ENCODE measurements at places on chromosomes 16 and 17.
A peak's percentile ranks its signal among the peaks of the same experiment; 100 is the strongest.

DNA sequence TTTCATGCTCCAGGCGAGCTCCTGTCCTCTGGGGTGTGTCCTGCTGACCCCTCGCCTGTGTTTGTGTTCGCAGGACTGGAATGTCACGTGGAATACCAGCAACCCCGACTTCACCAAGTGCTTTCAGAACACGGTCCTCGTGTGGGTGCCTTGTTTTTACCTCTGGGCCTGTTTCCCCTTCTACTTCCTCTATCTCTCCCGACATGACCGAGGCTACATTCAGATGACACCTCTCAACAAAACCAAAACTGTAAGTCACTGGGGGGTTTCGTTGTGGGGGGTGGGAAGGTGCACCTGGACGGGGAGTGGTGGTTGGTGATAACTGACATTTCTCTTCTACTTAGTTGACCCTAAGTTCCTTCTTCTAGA, 58.3 kb downstream of the ABCC1 start:
- no peak for DNase-seq

DNA sequence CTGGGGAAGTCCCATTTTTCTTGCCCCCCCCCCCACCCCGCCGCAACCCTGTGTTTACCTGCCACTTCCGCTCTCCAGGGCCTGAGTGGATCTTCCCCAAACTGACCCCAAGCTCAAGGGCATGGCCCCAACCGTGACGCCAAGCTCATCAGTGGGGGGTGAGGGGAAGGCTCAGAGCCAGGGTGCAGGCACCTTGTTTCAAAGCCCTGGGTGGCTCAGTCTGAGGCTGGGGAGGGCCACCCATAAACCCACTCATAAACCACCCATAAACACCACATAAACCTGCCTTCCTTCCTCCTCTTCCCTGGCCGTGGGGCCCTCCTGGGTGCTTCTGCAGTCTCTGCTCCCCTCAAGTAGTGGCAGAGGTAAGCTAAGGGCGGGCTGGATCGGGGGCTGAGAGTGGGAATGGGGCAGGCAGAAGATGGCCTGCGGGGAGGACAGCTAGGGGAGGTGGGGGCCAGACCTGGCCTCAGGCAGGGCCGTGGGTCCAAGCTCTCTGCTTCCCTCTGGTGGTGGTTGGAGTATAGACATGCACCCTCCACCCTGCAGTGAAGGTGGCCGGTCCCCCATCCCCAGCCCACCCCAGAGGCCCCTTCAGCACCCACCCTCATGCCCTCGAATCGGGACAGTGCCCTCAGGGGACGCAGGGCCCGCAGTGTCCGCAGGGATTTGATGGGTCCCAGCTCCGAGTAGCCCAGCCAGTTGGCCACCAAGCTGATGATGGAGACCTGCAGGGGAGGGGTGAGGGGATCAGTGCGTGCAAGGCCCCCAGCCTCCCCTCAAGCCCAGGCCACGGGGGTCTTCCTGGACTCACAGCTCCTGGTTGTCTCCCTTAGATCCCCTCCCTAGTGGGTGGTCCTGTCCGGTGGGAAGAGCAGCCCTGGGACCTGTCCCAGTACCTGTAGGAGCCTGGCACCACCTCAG, 14.6 kb upstream of the CD79B start:
- peak; percentile 52 for DNase-seq

DNA sequence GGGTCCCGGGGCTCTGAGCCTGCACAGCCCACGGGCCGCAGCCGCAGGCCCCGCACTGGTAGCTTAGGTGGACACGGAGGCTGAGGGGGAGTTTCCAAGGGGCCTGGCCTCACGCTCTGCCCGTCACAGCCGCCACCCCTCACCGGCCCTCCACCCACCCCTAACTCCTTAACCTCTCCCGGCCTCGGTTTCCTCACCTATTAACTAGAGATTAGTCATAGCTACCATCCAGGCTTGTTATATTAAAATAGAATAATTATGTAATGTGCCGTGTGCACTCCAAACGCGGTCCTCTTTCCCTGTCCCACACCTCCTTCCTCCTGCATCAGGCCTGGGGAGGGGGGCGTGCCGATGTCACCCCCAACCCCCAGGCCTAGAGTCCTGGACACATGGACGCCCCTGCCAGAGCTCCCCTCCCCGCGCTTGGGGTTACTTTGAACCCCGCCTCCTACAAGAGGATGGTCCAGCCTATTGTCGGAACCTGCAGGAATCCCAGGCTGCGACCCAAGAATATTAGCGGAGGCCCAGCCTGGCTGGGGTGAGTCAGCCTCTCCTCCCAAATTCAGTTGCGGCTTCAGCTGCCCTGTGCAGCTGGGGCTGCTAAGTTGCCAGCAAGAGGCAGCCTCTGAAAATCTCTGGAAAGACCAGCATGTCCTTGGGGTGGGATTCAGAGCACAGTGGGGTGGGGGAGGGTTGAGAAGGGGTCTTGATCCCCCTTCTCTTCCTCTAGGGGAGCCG, 17.3 kb downstream of the SOCS3 start:
- DNase-seq = no peak

GRCh38 chr17:16977932-16978331, 6.0 kb upstream of the TNFRSF13B start:
- no peak for DNase-seq

- no peak for DNase-seq
These were observed 16.5 kb downstream of the GLP2R start for GRCh38 chr17:9842057-9842758.

GRCh38 chr16:84072014-84072413, 29.4 kb upstream of the SLC38A8 start:
- no peak for DNase-seq

DNA sequence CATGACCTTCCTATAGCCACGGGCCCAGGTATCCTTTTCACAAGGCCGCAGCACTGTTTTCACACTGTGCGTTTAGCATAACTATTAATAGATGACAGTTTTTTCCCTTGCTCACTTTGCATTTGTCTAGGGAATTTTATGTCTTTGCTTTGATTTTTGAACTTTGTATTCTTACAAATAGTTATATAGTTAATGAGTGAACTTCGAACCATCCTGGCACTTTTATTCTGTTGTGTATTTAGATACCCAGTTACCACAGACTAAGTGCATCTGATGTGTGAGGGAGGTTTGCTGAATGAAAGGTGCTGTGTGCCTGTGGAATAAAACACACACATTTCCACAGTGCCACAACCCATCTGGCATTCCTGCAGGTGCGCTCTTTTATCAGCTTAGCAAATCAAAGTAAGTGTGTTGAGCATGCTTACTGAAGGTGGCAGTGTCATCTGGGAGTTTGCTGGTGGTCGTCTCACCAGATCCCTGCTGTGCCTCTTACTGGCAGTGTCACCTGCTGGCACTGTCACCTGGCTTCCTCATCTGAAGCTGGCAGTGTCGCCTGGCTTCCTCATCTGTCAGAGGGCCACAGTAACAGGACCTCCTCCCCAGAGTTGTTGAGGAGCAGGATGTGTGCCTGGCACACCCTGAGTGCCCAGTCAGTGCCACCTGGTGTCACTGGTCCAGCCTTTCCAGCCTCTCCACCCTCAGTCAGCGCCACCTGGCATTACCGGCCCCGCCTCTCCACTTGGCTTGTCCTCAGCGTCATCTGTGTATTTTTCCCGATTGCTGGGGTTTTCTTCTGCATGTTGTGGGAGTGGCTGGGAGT, 37.6 kb downstream of the USP10 start:
- no peak for DNase-seq

DNA sequence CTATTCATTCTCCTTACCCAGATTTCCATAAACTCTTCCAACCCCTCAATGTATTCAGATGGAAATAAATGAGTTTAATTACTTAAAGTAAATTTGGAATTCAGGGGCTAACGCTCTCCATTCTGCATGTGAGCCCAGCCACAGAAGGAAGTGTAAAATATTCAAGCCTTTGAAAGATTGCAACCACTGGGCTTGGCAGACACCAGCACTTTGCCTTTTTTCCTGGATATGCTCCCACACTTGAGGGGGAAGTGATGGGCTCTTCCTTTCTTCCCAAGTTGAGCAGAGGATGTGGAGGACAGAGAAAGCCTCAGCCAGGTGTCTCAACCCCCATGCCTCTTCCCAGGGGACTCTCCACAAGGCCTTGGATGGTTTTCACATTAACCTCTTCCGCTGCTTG, 825.1 kb upstream of the EEF2KMT start:
- DNase-seq = no peak

DNA sequence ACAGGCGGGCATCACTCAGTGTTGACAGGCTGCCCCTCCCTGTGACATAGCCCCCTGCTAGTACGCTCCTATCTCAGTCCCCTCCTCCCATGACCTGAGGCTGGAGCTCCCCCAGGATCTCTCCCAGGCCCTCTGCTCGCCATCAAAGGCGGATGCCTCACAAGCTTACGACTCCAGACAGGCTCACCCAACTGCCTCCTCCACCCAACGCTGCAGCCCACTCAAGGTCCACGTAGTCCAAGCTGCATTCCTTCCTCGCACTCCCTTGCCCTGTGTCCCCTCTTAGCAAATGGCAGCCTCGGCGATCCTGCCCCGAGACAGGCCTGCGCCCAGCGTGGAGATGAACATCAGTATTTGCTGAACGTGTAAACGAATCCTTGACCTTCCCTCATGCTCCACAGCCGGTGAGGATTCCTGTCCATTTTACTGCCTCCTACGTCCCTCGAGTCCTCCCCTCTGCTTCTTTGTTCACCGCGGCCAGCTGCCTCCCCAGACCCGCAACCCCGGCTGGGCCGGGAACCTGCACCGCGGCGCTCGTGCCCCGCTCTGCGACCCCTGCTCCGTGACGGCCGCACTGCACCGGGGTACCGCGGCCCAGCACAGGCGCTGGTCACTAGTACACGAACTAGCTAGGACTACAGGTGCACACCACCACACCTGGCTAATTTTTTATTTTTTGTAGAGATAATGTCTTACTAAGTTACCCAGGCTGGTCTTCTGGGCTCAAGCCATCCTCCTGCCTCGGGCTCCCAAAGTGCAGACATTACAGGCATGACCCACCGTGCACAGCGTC, 838 bp upstream of the TMEM97 start:
- no peak for DNase-seq

DNA sequence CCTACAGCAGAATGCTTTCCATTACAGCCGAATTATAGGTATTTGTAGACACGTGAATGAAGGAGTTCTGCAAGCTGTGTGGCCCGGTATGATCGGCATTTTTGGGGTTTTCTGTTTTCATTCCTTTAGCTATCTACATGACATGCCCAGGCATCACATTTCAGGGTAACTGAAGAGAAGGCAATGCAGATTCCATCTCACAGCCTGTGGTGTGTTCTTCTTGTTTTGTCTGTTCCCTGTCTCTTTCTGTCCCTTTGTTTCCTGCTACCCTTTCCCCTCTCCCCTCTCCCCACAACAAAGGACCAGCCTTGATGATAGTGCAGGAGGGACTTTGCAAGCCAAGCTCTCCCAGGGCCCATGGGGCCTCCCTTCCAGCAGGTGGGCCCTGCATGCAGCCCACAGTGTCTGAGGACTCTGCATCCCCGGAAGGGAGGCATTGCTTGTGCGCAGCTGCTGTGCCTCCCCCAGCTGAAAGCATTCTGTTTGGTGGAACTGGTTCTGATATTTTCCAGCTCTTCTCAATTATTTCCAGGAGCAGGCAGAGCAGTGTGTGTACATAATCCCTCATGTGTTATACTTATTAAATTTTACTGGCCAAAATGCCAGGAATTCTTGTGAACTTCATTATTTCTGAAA, 207.4 kb downstream of the RPTOR start:
- no peak for DNase-seq

- DNase-seq = no peak
These were observed 201.9 kb upstream of the CDH11 start for GRCh38 chr16:65323655-65324237.

DNA sequence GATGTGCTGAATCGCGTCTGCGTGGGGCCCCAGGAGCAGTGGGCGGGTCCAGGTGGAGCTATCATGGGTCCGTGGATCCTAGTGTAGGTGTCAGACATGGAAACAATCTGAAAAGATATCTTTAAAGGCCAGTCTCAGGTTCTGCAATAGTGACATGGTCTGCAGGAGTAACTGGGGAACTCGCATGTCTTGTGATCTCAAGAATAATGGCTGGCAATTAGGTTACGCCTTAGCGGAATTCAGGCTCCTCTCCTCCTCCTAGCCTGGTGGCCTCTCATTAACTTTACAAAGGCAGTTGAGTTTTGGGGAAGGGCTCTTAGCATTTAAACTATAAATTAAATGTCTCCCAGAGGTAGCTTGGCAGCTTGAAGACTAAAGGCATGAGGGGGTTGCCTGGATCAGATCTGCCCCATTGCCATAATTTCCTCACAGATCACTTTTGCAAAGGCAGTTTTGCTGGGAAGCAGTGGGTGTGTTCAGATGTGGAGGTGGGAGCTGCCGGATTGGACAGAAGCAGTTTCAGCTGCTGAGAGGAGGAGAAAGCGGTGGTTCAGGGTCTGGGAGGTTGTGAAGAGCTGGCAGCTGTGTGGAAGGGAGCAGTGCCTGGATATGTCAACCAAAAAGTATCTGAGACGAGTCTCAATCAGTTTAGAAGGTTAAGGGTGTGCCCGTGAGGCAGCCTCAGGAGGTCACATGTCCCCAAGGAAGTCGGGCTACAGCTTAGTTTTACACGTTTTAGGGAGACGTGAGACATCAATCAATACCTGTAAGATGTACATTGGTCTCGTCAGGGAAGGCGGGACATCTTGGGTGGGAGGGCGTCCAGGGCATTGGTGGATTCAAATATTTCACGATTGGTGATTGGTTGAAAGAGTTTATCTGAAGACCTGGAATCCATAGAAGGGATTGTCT, 2.7 kb downstream of the TBCD start:
- no peak for DNase-seq

- no peak for DNase-seq
These were observed 29.4 kb downstream of the CNTROB start for GRCh38 chr17:7961421-7961820.

GRCh38 chr17:76369379-76369778, 15.0 kb upstream of the SPHK1 start:
- DNase-seq = no peak

DNA sequence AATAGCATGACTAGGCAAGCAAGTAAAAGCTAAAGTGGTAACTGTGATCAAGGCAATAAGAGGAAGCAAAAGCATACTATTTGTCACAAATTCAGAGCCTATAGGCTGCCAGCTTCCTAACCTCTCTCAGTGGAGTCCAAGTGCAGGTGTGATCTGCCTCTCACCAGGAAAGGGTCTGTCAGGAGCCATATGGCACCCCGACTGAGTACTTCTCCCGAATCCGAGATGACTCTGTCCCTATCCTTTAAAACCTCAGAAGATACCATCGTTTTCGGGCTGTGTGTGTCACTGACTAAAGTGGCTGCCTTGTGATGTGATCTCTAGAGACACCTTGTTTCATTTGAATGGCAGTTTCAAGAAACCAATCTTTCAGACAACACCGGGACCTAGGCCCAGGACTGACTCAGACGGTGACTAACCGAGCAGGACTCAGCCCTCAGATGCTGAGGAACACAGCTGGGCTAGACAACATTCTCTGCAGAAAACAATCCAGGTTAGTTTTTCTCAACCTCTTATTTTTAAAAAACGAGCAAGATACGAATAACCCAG, 63.6 kb downstream of the SMG6 start:
- DNase-seq = peak; percentile 49

DNA sequence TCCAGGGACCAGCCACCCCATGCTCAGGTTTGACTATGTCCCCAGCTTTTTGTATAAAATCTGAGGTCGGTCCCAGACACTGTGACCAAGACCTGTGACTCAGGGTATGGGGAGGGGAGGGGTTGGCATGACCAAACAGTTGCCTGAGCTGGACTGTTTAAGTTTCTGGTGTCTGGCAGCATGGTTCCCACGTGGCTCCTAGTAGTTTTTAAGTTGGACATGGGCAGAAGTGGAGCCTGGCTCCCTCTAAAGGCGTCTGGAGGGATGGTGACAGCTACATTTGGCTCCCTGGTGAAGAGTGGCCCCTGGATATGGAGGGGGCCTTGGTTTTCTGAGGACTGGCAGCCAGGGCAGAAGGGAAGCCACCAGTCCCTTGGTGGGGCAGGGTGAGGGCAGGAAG, 7.9 kb downstream of the SMCR8 start:
- DNase-seq = no peak

All from activated T-cell treated with anti-CD3 and anti-CD28 coated beads for 48 hours (primary cell).